Karpas-422 (cell line): ENCODE measurements at places on chromosomes 5 and 9. TPM values are rescaled to one million over a fixed set of nuclear protein-coding genes. Genes with fewer than 3 reads are reported as not detected.

The DDX4 gene
- total RNA-seq, result not detected in 2 replicates

DNA sequence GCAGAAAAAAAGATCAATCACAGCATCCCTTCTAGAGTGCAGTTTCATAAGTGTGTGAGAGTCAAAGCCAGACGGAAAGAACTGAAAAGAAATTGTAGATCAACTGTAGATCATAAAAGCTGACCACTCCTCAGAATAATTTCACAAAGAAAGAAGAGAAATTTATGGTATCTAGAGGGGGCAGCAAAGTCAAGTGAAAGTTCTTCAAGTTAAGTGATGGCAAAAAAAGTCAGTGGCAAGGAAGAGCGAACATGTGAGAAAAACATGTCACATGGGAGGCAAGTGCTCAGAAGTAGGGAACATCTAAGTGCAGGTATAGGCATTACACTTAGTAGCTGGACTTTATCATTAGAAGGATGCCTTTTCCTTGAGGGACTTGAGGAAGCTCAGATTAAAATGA lies 245.1 kb upstream of the ISL1 start:
- no peak for DNase-seq

DNA sequence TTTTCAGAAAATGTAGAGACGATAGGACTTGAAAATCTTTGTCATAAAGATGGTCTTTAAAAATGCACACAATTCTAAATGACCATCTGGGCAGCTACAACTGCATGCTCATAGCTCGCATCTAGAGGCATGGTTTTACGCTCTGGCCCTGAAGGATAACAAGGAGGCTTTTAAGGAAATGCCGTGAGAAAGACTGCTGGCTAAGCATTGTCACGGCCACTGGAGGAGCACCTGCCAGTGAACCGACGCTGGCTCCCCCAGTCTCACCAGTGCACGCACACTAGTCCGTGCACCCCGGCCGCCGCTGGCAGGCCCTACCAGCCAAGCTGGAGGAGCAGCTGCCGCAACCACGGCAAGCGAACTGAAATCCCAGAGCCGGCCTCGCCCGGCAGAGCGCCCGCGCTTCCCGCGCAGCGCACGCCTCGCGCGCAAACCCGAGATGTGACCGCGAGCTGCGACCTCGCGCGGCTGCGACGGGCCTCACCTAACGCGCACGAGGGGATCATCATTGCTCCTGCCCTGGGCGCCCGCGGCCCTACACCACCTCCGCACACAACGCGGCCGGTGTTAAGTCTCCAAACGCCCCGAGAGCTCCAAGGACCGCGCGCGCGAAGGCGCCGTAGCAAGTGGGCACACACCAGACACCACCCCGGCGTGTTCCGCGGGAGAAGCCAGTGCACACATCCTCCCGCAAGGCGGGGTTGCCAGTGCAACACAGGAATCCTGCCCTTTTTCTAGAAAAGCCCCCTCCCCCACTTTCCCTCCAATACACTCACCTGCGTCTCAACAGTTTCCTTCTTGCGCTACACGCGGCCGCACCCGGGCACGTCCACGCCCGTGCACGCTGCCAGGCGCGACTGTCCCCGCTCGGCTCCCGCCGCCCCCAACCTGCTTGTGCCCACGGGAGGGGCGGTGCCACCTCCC lies 5.3 kb downstream of the ELAVL2 start:
- DNase-seq, result no peak

DNA sequence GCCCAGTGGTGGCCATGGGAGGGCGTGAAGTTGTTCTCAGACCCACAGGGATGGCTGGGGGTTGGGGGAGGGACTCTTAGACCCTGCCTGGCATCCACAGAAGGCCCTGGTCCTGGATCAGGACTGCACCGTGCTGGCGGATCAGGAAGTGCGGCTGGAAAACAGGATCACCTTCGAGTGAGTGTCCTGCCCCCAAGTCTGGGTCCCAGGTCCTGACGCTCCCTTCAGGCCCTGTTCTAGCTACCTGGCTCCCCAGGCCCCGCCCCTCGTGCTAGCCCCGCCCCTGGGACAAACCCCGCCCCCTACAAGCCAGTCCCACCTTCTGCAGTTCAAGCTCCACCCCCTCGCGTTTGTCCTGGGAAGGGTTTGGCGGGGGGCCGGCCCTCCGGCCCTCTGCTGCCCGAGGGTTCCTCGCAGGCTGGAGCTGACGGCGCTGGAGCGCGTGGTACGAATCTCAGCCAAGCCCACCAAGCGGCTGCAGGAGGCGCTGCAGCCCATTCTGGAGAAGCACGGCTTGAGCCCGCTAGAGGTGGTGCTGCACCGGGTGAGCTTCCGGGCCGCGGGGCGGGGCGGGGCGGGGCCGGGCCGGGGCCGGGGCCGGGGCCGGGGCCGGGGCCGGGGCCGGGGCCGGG lies 12.9 kb downstream of the RGS14 start:
- DNase-seq, result peak; percentile 91

The SMIM33 gene
- total RNA-seq, result not detected in 2 replicates

- no peak for DNase-seq
These were observed 102.2 kb upstream of the PRR16 start for GRCh38 chr5:120361941-120362340.

The IRF1 gene
- total RNA-seq, result 4.8 and 7.3 TPM in 2 replicates
